Left ventricle myocardium inferior (tissue), 1 donor: ENCODE measurements at places on chromosomes 1 and 21.

GRCh38 chr21:28674763-28675162, 317.9 kb downstream of the LTN1 start:
- DNase-seq = no peak

- DNase-seq = no peak
These were observed 65.4 kb downstream of the TP53BP2 start for GRCh38 chr1:223780318-223780717.

GRCh38 chr1:163085904-163086268, 16.7 kb downstream of the RGS4 start:
- DNase-seq = no peak

DNA sequence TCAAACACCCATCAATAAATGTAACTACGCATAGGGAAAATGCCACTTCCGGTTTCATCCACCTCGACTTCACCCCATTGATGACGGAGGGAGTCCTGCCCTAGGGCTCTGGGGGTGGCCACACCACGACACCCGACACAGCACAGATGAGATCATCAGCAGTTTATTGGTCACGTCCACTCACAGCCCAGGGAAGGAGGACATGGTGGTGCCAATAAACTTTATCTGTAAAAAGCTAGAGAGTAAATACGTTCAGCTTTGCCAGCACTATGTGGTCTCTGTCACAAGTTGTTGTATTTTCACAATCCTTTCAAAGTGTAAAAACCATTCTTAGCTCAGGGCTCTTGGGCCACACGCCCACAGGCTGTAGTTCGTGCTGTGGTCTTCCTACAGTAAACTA, 16.3 kb downstream of the SETD4 start:
- DNase-seq = no peak

- DNase-seq = no peak
These were observed 33.9 kb downstream of the SPSB1 start for GRCh38 chr1:9326596-9326995.

DNA sequence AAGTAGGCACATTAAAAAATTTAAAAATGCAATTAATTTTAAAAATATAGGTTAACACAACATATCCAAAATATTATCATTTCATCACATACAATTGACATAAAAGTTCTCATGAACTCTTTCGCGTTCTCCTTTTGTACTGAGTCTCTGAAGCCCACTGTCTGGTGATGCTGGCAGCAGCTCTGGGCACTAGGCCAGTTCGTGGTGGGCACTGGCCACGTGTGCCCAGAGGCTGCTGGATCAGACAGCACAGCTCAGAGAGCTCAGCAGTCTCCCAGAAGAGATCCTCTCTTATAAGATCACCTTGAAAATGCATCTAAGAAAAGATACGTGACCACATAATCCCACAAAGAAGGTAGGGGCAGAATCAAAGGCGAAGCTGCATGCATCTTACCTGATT, 9.9 kb downstream of the CEP104 start:
- no peak for DNase-seq

DNA sequence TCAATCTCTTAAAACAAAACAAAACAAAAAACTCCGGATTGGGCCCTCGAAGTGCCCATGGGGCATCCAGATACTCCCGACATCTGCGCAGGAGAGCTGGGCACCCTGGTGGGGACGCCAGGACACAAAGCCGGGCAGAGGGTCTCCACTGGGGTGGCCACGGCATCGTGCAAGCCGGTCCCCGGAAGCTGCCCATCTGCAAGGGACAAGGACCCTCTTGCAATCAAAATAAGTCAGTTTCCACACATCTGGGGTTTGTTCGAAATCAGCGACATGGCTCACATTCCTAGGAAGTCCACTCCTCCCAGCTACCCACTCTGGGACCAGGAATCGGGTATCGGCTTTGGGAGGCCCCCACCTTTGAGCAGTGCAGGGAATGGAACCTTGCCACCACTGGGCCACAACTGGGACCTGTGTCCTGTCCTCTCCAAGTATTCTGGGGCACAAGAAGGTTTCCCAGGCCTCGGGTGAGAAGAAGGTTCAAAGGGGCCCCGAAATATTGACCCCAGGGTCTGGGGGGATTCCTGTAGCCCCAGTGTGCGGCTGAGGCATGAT, 4.6 kb upstream of the PRDM16 start:
- DNase-seq = no peak

- peak; percentile 17 for DNase-seq
These were observed 254.4 kb upstream of the GJB5 start for GRCh38 chr1:34500451-34500850.

- no peak for DNase-seq
These were observed 39.2 kb downstream of the CAMK2N1 start for GRCh38 chr1:20446796-20447195.

DNA sequence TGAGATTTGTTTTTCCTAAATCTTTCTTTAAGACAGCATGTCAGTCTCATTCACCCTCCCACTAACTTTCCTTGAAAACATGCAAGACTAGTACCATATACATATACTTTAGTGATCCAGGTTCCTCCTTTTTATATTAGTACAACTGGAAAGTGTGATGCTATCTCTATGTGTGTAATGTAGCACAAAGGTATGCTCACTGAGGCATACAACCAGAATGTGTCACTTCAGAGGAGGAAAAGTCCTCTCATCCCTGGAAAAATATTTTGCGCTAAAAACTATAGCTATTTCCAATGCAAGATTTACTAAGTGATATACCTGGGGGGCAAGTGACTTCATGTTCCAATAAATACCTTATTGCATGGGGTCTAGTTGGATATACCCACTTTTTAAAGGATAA, 45.9 kb downstream of the BARHL2 start:
- no peak for DNase-seq

GRCh38 chr21:45822429-45823099, 159.0 kb upstream of the COL6A1 start:
- DNase-seq = no peak

- no peak for DNase-seq
These were observed 335.3 kb downstream of the ASTN1 start for GRCh38 chr1:176829261-176829660.

DNA sequence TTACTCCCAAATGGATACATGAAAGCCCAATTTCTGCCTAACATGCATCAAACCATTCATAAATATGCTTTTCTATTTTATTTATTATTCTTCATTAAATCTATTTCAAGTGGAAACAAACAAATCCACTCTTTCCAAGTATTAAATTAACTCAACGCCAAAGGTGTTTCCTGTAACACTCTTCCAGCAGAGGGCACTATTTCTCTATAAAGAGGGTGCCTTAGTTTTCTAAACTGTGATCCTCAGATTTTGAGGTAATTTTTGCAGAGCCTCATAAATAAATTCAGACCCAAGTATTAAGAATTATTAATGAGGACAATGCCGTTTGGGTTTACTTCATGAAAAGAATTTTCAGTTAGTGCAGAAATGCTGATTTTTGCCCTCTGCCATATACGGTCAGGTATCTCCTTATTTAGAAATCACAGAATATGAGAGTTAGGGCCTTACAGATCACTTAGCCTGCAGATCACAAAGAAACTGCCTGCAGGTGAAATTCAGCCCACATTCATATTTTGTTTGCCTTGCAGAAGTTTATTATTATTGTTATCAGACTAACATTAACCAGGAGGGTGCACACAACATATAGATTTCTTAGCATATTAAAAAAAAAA, 40.1 kb upstream of the MYSM1 start:
- no peak for DNase-seq

- DNase-seq = no peak
These were observed 439.3 kb downstream of the USP25 start for GRCh38 chr21:16169102-16169511.

GRCh38 chr1:26607186-26607585, 77.6 kb downstream of the RPS6KA1 start:
- DNase-seq = no peak

- no peak for DNase-seq
These were observed 6.6 kb downstream of the IFFO2 start for GRCh38 chr1:18949686-18950400.

DNA sequence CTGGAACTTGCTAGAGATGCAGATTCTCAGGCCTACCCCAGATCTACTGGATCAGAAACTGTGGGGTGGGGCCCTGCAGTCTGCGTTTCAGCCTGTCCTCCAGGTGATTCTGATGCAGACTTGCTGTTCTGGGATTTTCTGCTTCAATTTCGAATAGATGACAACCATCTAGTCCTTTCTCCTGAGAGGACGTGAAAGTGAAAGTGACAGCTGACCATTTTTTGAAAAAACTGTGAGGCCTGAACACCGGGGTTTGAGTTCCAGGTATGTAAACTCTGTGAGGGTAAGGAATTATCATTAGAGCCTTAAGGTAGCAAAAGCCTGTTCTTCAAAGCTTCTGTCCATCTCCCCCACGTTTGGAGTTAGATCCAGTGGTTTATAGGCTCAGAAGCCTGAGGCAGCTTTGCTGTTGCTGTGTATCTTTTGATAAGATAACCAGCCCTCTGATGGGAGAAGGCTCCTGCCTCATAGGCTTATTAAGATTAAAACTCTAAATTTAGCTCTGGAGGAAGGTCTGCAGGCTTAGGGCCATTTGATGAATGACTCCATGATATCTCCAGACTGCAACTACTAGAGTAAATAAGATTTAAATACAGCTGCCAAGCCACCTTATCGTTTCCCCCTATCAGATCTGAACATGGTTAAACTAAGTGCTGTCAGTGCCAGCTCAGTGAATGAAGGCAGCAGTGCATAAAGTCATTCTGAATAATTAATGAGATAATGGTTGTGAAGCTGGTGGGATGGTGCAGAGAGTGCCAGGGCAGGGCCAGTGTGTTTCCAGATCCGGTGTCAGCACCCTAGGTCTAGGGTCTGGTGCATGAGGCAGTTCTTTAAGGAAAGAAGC, 335.2 kb downstream of the HHAT start:
- DNase-seq = no peak

DNA sequence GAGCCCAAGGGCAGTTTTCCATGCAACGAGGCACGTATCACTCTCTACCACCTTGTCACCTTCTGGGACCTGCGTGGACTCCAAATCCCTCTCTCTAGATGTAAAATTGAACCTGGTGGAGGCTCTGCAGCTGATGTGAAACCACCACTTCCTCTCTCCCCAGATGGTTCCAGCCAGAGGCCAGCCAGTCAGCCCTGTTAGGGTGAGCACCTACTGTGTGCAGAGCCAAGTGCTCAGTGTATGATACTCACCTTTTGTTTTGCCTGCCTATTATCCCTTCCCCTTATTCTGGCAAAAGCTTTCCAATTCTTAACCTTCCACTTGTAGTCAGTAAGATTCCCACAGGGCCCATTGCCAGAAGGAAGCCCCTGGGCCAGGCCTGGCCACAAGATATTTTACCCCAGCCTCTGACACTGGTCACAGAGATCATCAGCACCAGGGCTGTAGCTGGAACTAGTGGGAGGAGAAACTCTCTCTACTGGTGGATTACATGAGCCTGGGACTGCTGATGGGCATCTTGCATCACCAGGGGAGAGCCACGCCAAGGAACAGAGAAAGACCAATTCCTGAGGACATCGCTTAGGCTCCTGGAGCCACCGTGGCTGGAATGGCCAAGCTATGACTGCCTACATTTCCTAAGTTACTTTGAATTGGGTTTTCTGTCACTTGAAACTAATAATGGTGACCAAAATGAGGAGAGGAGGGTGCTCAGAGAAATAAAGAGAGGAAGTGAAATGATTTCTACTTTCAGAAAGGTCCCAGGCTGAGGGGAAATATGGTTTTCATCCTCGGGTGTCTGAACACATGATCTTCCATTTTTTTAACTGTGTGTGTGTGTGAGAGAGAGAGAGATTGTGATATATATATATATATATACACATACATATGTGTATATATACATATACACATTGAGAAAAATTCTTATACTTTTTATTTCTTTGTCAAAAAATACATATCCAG, 26.6 kb upstream of the RD3 start:
- no peak for DNase-seq

- no peak for DNase-seq
These were observed 2.9 kb downstream of the GFI1 start for GRCh38 chr1:92483610-92484471.

DNA sequence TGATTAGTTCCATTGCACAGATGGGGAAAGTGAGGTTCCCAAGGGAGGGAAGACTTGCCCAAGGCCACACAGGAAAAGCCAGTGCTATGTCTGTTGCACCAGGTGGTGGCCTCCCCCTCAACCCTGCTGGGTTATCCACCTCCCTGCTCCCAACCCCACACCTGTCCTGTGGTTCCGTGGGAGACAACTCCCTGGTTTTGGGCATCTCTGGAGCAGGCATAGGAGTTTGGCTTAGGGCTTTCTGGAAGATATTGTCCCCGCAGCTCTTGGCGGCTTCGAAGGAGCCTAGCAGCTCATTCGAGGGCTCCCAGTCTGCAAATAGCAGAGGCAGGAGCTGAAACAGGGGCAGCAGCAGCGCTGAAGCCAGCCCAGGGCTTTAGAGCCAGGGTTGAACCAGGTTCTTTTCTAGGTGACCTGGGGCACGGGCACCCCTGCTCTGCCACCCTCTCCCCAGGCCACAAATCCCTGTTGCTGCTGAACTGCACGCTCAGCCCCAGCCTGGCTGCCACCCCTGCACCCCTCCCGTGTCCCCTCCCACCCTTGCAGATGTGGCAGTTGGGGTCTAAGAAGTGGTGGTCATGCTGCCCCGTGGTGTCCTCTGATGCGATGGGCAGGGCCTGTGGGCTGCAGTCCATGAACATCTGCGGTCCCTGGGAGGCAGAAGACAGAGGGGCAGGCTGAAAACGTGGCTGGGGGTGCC, 22.1 kb downstream of the SPOCD1 start:
- DNase-seq = no peak

GRCh38 chr1:8487249-8487648, 169.3 kb downstream of the SLC45A1 start:
- DNase-seq = no peak

DNA sequence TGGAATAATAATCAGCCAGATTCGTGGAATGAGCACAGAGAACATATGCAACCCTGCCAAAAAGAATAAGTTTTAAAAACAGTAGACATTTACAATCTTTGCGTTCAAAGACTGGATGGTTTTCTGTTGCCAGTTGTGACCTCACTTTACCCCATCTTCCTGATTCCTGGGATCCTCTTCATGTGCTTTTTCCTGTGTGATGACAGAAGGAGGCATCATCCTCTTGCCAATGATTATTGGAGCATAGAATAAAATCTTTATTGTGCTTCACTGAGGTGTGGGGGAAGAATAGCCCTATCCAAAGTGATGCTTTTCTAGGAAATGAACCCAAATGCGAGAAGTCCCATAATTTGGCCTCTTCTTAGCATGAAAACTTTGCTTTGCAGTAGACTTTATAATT, 15.0 kb upstream of the BARHL2 start:
- no peak for DNase-seq

- no peak for DNase-seq
These were observed 24.0 kb downstream of the TFF3 start for GRCh38 chr21:42291003-42291750.

DNA sequence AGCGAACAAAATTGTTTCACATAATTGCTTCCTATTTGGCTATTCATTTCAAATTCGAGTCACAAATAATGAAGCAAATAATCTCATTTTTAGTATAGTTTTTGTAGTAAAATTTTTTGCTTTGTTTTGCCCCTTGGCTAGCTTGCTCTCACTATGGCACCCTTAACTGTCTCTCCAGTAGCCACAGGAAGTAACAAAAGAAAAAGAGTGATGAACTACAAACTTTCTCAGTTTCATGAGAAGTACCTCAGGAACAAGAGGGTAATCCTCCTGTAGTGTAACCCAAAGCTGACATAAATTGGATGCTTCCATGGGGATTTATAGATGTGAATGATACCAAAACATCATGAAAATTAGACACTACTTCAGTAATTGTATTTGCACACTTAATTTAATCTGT, 242.9 kb downstream of the BARHL2 start:
- DNase-seq = no peak
